ENCODE measurements at places on chromosomes 5 and 9. TPM values are rescaled to one million over a fixed set of nuclear protein-coding genes. Genes with fewer than 3 reads are reported as not detected.

The GRIA1 gene
- 0.33 TPM for total RNA-seq

The CAMK4 gene
- total RNA-seq: 0.98 TPM

The GAS1 gene
- 99.9 TPM for total RNA-seq

- H3K4me3 ChIP-seq: no peak overlapping the region
- no peaks in the 10 kb centered on the region for H3K4me1 ChIP-seq
- H3K36me3 ChIP-seq: no peaks in the 10 kb centered on the region
- no peaks in the 10 kb centered on the region for H3K27me3 ChIP-seq
- no peak overlapping the region for H3K27ac ChIP-seq
Observed at GRCh38 chr5:172723508-172723907, 47.5 kb downstream of the DUSP1 start.

DNA sequence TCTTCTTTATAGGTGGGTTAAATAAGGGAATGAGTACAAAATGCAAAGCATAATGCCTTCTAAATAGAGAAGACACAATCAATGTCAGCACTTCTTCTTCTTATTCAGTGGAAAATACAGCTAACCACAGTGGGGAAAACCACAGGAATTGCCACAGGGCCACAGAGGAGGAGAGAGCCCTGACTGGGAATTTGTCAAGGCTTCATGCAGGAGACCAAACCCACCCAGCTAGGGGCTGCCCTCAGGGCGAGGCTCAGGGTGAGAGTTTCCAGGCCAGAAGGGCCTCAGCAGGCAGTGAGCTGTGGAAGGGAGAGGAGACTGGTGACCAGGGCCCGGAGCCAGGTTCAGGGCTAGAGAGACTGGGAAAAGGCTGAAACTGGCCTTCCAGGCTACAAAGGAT lies 279.1 kb downstream of the MSX2 start:
- H3K4me3 ChIP-seq: no peak overlapping the region
- H3K27ac ChIP-seq: no peak overlapping the region
- no peaks in the 10 kb centered on the region for H3K4me1 ChIP-seq
- peaks cover 3% of the 10 kb centered on the region for H3K27me3 ChIP-seq
- no peaks in the 10 kb centered on the region for H3K36me3 ChIP-seq
- DNase-seq: no peak

DNA sequence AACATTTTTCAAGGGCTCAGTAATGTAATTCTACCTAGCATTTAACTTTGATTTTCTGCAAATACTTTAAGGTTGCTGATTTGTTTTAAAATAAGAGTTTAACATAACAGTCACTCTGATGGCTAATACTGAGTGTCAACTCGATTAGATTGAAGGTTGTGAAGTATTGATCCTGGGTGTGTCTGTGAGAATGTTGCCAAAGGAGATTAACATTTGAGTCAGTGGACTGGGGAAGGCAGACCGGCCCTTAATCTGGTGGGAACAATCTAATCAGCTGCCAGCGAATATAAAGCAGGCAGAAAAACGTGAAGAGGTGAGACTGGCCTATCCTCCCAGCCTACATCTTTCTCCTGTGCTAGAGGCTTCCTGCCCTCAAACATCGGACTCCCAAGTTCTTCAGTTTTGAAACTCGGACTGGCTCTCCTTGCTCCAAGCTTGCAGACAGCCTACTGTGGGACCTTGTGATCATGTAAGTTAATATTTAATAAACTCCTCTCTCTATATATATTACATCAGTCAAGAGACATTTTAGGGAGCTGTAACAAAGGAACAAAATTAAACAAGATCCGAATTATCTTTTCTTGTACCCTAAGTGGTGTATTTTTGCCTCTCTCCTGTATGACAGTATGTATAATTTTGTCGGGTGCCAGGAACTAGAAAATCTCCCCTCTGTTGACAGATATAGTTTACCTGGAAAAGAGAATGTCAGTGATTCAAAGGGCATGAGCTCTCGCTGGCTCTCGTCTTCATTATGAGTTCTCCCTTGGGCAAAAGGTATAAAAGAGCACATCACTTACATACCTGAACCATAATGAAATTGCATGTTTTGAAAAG lies 576.1 kb downstream of the LRRC70 start:
- no peaks in the 10 kb centered on the region for H3K4me1 ChIP-seq
- no peaks in the 10 kb centered on the region for H3K27me3 ChIP-seq
- H3K27ac ChIP-seq: no peak overlapping the region
- H3K36me3 ChIP-seq: no peaks in the 10 kb centered on the region
- DNase-seq: no peak

- no peaks in the 10 kb centered on the region for H3K27me3 ChIP-seq
- no peaks in the 10 kb centered on the region for H3K4me1 ChIP-seq
- no peak for DNase-seq
- peak within 1 kb of the TSS; percentile 90 for H3K27ac ChIP-seq
- no peaks in the 10 kb centered on the region for H3K36me3 ChIP-seq
Observed at GRCh38 chr9:98192503-98193335, at the start of gene CORO2A. Gene CORO2A (minus strand): TSS chr9:98192637. CDS start chr9:98157660, 34,977 bp downstream.

GRCh38 chr9:36866840-36867239 lies 167.2 kb downstream of the PAX5 start:
- DNase-seq: no peak
- H3K4me1 ChIP-seq: no peaks in the 10 kb centered on the region
- peaks cover 3% of the 10 kb centered on the region for H3K27me3 ChIP-seq
- no peaks in the 10 kb centered on the region for H3K36me3 ChIP-seq
- H3K27ac ChIP-seq: no peak overlapping the region

- no peaks in the 10 kb centered on the region for H3K36me3 ChIP-seq
- H3K4me1 ChIP-seq: no peaks in the 10 kb centered on the region
- no peak overlapping the region for H3K27ac ChIP-seq
- no peak for DNase-seq
- H3K27me3 ChIP-seq: no peaks in the 10 kb centered on the region
Observed at GRCh38 chr5:132176521-132176945, 51.1 kb downstream of the P4HA2 start.

- no peak overlapping the region for H3K27ac ChIP-seq
- H3K4me1 ChIP-seq: peaks cover 5% of the 10 kb centered on the region
- DNase-seq: no peak
- no peaks in the 10 kb centered on the region for H3K27me3 ChIP-seq
Observed at GRCh38 chr5:119368238-119368630, 12.4 kb downstream of the TNFAIP8 start.

GRCh38 chr9:91534374-91534773 lies 110.7 kb upstream of the NFIL3 start:
- H3K4me3 ChIP-seq: no peak overlapping the region
- H3K4me1 ChIP-seq: no peaks in the 10 kb centered on the region
- no peaks in the 10 kb centered on the region for H3K27me3 ChIP-seq
- H3K27ac ChIP-seq: no peak overlapping the region

DNA sequence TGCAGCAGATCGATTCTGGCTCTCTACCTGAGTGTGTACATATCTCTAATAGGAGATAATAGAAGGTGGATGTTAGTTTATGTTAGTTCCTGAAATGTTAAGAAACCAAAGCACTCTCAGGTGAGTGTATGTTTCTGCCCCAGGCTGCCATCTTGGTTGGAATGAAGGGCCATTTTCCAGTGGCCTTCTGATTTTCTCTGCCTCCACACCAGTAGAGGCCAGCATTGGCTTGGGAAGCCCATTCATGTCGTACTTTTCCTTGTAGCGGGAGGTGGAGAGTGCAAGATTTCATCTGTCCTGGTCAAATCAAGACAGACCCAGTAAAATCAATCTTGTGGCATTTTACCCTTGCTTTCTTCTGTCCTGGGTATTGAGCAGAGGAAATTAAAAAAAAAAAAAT lies 91.0 kb downstream of the GAS1 start:
- no peak for DNase-seq
- no peak overlapping the region for H3K4me3 ChIP-seq
- H3K27ac ChIP-seq: no peak overlapping the region

Measured in breast epithelium (tissue), 4 donors.